ENCODE measurements at places on chromosomes 6 and 20. TPM values are rescaled to one million over a fixed set of nuclear protein-coding genes. Genes with fewer than 3 reads are reported as not detected.

The SLC22A7 gene
- not detected for total RNA-seq

- no peak for DNase-seq
- no peak overlapping the region for H3K27ac ChIP-seq
- peaks cover 39% of the 10 kb centered on the region for H3K4me1 ChIP-seq
- H3K27me3 ChIP-seq = no peaks in the 10 kb centered on the region
These were observed 40.0 kb upstream of the CLDN20 start for GRCh38 chr6:155223646-155224451.

GRCh38 chr20:35134880-35135279, 12.3 kb downstream of the EDEM2 start:
- H3K27me3 ChIP-seq = no peaks in the 10 kb centered on the region
- H3K4me3 ChIP-seq = no peak overlapping the region
- H3K4me1 ChIP-seq = no peaks in the 10 kb centered on the region
- H3K36me3 ChIP-seq = no peaks in the 10 kb centered on the region

DNA sequence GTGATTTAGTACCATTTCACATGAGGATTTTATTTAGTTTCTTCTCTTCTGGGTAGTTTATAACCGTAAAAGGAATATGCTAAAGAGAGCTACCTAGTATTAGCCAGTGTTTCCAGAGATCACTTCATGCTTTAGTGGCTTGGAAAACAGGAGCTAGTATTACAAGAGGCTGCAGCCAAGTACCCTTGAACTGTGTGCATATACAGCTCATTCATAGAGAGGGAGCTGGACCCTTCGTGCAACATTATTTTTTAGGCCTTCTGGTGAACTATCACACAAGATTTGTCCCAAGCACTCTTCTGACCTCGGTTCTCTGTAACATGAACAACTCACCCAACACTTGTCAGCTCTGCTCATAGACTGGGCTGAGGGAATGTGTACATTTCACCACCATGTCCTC, 74.9 kb upstream of the RIN2 start:
- no peaks in the 10 kb centered on the region for H3K27me3 ChIP-seq
- no peak overlapping the region for H3K27ac ChIP-seq
- no peak overlapping the region for H3K4me3 ChIP-seq
- no peaks in the 10 kb centered on the region for H3K4me1 ChIP-seq
- no peaks in the 10 kb centered on the region for H3K36me3 ChIP-seq

Measured in neural progenitor cell (in vitro differentiated cells).